ENCODE measurements at places on chromosomes 3 and 15.
A peak's percentile ranks its signal among the peaks of the same experiment; 100 is the strongest.

DNA sequence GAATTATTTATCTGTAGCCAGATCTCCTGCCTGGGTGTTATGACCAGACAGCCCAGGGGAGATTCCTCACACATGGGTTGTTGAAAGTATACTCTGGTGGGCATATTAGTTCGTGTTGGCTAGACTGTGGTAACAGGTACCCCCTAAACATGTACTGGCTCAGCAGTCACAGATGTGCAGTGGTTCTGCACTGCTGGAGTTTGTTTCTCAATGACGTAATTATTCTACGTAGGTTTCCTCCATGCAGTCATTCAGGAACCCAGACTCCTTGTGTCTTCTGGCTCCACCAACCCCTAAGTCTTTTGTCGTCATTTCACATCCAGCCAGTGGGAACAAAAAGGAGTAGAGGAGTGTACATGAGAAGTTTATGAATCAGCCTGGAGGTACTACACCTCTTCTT lies 16.2 kb downstream of the LSM3 start:
- DNase-seq: no peak

- DNase-seq: no peak
These were observed 37.5 kb upstream of the SUCLG2 start for GRCh38 chr3:67691926-67692325.

- no peak for DNase-seq
These were observed 1.1 kb downstream of the TMED3 start for GRCh38 chr15:79311901-79312553.

- no peak for DNase-seq
These were observed 24.0 kb downstream of the OSBPL10 start for GRCh38 chr3:31957106-31957505.

DNA sequence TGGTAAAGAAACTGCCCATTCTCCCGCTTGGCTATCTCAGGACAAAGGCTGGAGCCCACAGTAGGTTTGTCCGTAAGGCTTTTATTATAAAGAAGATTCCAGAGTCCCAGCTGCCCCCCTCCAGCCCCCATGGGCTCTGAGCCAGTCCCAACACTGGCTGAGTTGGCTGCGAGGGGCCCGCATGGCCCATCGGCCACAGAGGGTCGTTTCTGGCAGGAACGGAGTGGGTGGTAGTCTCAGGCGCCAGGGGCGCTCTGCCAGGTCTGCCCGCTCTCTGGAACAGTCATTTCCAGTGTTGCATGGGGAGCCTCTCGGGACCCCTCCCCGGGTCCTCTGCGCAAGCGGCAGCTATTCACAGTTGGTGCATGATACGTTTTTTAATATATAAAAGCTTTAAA lies 12.2 kb downstream of the H1-8 start:
- no peak for DNase-seq

GRCh38 chr3:101325393-101326134 lies 5.2 kb upstream of the IMPG2 start:
- DNase-seq: no peak

DNA sequence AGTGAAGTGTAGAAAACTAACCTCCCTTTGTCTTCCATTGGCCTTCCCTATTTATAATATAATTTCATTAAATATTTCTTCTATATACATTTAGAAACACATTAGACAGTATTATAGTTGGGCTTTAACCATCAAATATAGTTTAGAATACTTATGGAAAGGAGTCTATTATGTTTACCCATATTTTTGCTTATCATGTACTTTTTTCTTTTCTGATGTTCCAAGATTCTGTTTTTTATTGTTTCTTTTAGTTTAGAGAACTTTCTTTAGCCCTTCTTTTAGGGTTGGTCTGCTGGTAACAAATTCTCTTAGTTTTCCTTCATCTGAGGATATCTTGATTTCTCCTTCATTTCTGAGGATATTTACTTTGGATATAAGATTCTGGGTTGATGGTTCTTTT lies 23.7 kb downstream of the SH3GL3 start:
- no peak for DNase-seq

- DNase-seq: no peak
These were observed 45.1 kb downstream of the CMTM7 start for GRCh38 chr3:32436816-32437189.

DNA sequence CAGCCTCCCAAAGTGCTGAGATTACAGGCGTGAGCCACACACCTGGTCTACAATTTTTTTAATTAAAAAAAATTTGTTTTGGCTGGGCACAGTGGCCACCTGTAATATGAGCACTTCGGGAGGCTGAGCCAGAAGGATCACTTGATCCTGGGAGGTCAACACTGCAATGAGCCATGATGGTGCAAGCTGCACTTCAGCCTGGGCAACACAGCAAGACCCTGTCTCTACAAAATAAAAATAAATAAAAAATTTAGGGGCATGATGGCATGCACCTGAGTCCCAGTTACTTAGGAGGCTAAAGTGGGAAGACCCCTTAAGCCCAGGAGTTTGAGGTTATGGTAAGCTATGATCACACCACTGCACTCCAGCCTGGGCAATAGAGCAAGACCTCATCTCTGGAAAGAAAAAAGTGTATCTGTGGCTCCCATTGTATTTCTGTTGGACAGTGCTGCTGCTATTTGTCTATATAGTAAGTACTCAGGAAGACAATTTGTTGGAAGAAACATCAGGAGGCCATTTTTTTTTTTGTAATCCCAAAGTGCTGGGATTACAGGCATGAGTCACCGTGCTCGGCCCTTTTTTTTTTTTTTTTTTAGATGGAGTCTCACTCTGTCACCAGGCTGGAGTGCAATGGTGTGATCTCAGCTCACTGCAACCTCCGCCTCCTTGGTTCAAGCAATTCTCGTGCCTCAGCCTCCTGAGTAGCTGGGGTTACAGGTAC lies 27.5 kb upstream of the SH3BP5 start:
- no peak for DNase-seq

DNA sequence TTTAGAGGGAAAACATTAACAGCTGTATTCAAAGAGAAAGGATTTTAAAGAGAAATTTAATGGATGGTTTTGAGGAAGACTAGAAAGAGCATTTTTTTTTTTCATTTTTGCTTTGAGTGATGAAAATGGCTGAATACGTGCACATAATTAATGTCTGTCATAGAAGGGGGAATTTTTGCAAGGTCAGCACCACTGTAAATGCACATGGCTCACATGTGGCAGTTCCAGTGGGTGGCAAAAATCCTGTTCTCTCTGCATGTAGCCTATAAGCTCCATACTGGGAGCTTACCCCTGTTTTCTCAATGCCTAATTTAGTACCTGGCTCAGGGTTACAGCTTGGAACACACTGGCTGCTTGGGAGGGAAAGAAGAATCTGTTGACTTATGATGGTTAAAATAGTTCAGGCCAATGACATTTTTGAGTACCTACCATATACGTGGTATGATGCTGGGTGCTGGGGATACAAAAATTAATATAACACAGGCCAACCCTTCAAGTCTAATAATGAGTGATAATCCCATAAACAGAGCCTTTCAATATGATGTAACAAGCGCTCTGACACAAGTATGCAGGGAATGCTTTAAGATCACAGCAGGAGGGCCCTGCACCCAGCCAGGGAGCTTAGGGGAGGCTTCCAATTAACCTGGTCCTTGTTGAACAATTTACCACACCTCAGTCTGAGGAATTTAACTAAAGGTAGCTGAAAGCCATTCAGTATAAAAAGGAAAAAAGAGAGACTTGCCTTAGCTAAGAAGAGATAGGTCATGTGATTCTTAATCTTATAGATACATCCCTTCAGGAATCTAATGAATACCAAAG lies 33.0 kb downstream of the HSPBAP1 start:
- DNase-seq: no peak

DNA sequence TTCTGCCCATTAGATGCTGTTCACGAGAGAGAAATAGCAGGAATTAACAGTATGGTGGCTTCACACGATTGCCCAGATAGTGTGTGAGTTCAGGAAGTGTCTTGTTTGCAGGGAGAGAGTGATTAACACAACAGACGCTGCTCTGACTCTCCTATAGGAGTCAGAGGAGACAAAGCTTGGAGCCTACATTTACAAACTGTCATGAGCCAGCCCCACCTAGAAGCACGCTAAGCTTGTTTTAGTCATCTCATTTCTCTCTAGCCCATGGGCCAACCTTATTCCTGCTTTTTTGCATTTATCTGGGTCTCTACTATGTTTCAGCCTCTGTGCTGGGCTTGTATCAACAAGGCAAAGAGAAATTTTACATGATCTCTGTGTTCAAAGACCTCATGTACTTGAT lies 128.3 kb upstream of the BFSP2 start:
- DNase-seq: peak; percentile 14

GRCh38 chr3:162555761-162556160 lies 1059.2 kb downstream of the OTOL1 start:
- no peak for DNase-seq

GRCh38 chr15:29259233-29259632 lies 10.4 kb downstream of the NSMCE3 start:
- DNase-seq: no peak

DNA sequence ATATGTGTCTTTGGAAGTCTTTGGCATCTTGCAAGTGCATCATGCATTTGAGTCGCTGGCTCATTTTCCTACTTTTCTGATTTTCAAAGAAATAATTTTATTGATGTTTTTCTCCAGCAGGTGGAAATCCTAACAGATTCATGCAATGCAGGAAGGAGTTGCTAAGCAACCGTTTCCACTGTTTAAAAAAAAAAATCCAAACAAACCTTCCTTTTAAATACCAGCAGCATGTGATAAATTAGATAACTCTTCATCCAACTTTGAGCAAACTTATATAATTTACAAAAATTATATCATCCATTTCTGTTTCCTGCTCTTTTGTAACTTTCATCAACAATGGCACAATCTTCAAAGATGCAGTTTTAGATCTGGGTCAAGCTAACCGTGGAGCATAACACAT lies 364.1 kb downstream of the MFSD1 start:
- no peak for DNase-seq

DNA sequence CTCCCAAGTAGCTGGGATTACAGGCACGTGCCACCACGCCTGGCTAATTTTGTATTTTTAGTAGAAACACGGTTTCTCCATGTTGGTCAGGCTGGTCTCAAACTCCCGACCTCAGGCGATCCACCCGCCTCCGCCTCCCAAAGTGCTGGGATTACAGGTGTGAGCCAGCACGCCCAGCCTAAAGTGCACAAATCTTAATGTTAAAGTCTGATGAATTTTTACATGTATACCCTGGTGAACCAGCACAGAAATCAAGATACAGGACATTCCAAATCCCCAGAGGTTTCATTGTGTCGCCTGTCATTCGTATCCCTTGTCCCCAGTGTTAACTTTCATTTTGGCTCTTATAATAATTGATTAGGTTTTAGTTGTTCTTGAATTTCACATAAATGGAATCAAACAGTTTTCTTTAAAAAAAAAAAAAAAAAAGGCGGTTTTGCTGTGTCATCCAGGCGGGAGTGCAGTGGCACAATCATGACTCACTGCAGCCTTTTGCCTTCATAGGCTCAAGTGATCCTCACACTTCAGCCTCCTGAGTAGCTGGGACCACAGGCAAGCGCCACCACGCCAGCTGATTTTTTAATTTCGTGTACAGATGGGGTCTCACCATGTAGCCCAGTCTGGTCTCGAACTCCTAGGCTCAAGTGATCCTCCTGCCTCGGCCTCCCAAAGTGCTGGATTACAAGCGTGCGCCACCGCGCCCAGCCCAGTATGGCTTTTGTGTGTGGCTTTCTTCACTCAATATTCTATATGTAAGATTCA lies 1.5 kb upstream of the TM4SF19 start:
- DNase-seq: no peak

DNA sequence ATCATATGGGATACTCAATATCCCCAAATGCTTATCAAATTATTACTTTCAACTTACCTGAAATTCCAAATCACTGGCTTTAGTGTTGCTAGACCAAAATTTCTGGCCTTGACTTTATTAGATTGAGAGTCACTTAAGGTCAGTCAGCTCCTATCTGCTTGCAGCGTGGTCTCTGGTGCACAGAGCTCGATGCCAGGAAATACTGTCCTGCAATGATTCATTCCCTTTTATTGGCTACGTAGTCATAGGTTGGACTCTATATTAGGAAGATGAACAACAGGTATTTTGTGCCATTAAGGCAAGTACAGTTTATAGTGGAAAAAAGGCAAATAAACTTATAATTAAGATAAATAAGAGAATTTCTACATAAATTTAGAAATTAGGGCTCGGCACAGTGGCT lies 378.6 kb upstream of the MCTP2 start:
- no peak for DNase-seq

- no peak for DNase-seq
These were observed 60.0 kb upstream of the SEC13 start for GRCh38 chr3:10380906-10381305.

DNA sequence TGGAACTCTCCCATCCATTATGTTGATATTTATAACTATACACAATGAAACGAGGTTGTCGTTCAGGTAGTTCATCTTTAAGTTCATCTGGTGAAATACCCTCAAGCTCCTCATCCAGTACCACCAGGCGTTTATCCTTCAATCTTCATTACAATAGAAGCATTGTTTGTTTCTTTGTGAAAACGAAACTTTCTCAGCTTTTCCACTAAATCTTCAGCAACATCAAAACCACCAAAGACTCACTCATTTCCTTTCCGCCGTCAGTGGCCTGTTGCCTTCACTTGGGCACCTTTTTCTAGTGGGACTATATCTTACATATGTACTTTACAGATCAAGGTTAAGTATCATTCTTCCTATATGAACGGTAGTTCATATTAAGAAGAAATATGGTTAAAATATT lies 44.1 kb upstream of the TFG start:
- no peak for DNase-seq

GRCh38 chr3:178385280-178385952 lies 150.8 kb upstream of the KCNMB2 start:
- DNase-seq: peak; percentile 40

DNA sequence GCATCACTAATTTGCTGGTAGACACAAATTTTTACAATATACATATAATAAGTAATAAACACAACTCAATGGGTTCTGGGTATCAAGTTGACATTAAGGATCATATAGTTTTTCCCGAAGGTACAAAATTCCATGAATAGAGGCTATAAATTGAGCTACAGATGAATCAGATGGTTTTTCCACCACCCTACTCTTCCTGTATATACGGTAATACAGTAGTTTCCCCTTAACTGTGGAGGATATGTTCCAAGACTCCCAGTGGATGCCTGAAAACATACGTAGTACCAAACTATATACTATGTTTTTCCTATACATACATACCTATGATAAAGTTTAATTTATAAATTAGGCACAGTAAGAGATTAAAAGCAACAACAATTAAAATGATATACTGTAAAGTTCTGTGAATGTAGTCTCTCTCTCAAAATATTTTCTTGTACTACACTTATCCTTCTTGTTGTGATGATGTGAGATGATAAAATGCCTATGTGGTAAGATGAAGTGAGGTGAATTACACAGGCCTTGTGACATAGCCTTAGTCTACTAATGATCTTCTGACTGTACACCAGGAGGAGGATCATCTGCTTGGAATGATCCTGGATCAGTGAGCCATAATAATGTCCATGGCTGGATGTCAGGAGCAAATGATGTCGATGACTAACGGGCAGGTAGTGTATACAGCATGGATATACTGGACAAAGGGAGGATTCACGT lies 116.7 kb downstream of the NR1I2 start:
- DNase-seq: no peak

- no peak for DNase-seq
These were observed 204.1 kb downstream of the CADM2 start for GRCh38 chr3:85162905-85163304.

All from NCI-H1436 treated with DMSO at 0.1 percent for 48 hours (cell line).